NCI-H1694 treated with DMSO at 0.1 percent for 48 hours (cell line): ENCODE measurements at places on chromosomes 1 and 21.

- no peak for DNase-seq
Measured at GRCh38 chr1:19453741-19454201, 31.6 kb downstream of the CAPZB start.

DNA sequence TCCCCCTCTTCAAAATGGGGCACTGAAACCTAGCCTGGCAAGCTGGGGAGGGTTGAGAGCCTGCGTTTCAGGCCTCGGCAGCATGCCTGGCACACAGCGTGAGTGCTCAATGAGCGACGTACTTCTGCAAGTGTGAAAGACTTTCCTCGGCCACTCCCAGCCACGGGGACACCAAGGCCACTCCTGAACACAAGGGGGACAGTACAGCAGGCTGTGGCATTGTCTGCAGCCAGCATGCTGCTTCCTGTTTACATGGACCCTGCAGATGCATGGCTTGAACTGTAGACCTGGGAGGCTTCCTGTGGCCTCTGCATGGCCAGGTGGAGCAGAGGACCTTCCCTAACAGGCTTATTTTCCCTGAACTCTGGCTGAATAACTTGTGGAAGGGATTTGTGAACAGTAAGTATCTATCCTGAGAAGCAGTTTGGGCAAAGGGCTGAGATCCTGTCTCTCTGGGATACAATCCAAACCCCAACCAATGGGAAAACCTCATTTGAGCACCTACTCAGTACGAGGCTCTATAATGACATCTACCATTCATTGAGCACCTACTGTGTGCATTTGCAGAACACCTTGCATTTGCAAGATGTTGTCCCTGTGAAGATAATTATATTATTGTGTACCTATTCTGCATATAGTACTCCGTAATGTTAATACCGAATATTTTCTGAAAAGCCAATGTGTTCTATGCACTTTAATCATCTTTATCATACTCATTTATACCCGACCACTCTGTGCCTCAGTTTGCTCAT, 9.9 kb upstream of the HSPG2 start:
- no peak for DNase-seq

- no peak for DNase-seq
Measured at GRCh38 chr1:101003012-101003650, 22.5 kb downstream of the DPH5 start.

- DNase-seq, result peak; percentile 57
Measured at GRCh38 chr1:86380257-86380861, 15.8 kb downstream of the ODF2L start.

- DNase-seq, result no peak
Measured at GRCh38 chr1:92844439-92844838, 12.6 kb downstream of the RPL5 start.

- DNase-seq, result no peak
Measured at GRCh38 chr21:27365394-27365793, 398.5 kb upstream of the ADAMTS5 start.
